Nephron progenitor cell (in vitro differentiated cells): ENCODE measurements at places on chromosomes 13 and 19.
A peak's percentile ranks its signal among the peaks of the same experiment; 100 is the strongest.

DNA sequence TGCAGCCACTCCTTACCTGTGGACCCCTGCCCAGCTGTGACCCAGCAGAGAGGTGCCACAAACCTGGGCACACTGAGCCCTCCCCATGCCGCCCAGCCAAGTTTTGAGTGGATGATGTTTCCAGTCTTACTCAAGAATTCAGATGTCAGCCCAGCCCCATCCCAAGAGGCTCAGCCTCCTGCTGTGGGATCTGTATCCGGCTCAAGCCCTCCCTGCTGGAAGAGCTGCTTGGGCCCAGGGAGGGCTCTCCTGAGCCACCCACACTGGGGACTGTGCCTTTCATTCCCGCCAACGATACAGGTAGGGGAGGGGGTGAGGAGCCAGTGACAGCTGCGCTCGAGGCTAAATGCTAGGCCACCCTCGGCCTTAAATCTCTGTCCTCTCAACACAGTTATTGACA lies 5.9 kb upstream of the SLC7A9 start:
- DNase-seq, result no peak

GRCh38 chr13:63614874-63615612 lies 2199.4 kb upstream of the PCDH20 start:
- DNase-seq, result no peak

GRCh38 chr13:113585896-113586295 lies 1.3 kb downstream of the TFDP1 start:
- DNase-seq, result no peak

- DNase-seq, result no peak
These were observed 2.3 kb downstream of the ONECUT3 start for GRCh38 chr19:1755467-1756171.

- no peak for DNase-seq
These were observed 101.7 kb downstream of the MIPEP start for GRCh38 chr13:23787464-23787863.

DNA sequence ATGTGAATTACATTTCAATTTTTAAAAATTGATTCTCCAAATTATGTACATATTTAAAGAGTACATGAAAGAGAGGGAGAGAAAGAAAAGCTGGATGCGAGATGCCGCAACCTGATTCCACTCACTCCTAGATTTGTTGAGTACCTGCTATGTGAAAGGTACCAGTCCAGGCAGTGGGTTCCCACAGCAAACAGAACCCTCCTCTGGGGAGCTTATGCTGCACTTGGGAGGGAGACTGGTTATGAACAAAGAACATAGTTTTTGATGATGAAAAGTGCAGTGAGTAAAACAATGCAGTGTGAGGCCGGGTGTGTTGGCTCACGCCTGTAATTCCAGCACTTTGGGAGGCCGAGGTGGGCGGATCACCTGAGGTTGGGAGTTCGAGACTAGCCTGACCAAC lies 43.4 kb downstream of the ACTN4 start:
- no peak for DNase-seq

DNA sequence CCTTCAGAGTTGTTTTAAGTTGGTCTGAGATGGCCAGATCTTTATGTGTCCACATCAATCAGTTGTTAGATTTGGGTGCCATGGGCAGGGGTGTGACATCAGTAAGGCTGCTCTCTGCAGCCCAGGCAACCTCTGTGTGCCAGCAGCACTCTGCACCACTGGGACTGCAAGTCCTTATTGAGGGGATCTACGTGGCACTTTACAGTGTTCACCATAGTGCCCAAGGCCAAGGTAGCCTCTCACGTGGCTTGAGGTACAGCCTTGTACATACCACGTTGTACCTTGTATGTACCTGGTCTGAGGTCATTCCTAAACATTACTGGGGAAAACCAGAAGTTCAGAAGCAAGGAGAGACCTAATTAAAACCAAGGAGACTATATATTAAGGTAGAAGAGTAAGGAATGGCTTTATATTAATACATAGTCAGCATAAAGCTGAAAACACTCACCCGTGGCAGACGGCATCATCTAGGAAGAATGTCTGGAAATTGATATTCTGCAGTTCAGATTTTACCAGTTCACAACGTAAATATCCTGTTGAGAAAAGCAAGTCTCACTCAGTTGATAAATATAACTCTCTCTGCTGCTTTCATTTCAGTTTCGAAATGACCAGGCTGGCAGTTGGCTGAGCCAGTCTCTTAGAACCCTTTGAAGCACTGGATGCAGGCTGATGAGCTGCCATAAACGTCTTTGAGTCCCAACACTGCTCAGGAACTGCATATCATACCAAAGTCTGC lies 128.8 kb downstream of the ZDHHC20 start:
- no peak for DNase-seq

DNA sequence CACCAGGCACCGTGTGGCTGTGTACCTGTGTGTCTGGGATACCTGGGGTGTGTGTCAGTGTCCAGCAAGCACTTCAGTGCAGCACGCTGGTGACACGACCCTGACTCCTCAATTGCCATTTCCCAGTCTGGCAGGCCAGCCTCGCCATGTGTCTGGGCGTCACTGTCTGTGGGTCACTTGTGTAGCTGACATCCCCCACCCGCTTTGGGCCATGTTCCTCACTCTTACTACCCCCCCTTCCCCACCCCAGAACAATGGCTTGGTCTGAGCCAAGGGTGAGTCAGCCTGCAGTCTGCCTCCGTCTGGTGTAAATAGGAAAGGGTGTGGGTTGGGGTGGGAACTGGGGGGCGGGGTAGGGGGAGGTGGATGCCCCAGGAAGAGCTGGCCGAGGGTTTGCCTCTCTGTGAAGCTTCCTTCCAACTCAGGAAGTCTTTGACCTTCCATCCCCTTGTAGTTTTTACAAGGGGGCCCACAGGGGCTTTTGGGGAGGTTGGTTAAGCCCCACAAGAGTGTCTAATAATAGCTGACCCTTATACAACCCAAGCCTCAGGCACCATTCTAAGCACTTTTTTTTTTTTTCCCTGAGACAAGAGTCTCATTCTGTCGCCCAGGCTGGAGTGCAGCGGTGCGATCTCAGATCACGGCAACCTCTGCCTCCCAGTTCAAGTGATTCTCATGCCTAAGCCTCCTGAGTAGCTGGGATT lies 17.6 kb downstream of the NOVA2 start:
- DNase-seq, result no peak

DNA sequence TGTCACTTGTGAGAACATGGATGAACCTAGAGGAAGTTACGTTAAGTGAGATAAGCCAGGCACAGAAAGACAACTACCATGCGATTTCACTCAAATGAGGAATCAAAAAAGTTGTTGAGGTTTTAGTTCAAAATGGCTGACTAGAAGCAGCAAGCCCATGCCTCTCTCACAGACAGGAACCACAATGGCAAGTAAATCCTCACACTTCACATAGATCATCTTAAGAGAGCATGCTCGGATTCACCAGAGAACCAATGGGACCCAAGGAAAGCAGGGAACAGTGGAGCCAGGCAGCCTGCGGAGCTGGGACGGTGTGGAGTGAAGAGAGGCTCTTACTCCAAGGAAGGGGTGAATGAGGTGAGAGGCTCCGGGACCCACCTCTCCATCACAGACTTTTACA lies 581.0 kb downstream of the UQCRFS1 start:
- no peak for DNase-seq

DNA sequence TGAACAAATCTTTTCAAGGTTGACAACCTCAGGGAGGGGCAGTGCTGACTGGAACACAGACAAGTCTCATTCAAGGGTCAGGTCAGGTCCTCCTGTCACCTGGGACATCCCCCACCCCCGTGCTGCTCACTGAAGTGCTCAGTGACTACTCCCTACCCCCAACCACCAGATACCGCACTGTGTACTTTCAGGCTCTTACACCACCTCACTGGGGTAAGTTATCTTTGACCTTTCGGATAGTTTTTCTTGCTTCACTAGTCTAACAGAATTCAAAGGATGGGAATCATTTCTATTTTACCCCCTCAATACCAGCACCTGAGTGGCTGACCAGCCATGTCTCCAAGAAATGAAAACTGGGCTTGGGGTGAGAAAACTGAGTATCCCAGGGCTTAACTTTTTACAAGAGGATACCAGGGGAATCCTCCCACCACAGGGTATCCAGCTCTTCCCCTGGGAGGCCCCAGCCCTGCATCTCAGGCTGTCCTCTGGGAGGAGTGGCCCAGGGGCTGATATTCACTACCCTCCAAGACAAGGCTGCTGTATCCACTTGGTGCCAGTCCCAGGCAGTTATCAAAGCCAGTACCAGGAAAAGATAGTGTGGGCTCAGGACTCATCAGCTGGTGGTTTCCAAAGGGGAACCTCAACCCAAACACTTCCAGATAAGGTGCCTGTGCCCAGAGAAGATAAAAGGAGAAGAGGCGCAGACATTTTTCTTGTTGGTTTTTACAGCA lies 2.1 kb downstream of the ZNF563 start:
- peak; percentile 22 for DNase-seq

DNA sequence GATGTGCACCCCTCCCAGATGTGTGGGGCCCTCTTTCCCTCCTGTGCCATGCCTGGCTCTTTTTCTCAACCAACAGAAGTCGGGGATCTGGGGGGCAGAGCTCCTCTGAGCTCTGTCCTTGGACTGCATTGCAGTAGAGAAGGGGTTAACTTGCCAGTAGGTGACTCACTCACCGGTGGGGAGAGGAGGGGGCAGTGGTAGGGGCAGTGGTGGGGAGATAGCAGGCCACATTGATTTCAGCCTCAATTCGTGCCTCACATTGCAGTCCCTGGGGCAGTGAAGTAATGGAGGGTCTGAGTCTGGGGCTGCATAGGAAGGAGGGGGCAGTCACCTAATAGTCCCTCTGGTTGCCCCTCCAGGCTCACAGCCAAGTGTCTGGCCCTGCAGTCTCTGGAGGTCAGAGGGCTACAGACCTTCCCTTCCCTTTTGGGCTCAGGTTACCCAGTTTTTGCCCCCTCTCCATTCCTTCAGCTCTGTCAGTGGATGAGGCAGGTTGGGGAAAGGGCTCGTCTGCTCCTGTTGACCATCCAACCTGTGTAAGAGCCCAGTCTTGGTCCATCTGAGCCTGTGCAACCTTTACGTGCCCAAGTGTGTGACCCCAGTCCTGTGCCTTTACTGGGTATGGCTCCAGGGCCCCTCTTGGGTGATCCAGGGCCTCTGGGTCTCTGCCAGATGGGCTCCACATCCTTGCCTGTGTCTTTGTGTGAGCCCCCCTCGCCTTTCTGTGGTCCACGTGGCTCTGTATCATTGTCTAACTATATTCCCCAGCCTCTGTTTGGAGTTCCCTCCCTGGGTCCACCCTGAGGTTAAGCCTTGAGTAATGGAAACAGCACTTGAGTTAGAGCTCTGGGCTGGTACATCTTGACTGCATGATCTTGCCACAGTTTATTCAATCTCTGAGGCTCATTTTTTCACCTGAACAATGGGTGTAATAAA lies 13.0 kb downstream of the CIC start:
- DNase-seq, result no peak

- no peak for DNase-seq
These were observed 572.7 kb downstream of the IRS2 start for GRCh38 chr13:109213714-109214113.

DNA sequence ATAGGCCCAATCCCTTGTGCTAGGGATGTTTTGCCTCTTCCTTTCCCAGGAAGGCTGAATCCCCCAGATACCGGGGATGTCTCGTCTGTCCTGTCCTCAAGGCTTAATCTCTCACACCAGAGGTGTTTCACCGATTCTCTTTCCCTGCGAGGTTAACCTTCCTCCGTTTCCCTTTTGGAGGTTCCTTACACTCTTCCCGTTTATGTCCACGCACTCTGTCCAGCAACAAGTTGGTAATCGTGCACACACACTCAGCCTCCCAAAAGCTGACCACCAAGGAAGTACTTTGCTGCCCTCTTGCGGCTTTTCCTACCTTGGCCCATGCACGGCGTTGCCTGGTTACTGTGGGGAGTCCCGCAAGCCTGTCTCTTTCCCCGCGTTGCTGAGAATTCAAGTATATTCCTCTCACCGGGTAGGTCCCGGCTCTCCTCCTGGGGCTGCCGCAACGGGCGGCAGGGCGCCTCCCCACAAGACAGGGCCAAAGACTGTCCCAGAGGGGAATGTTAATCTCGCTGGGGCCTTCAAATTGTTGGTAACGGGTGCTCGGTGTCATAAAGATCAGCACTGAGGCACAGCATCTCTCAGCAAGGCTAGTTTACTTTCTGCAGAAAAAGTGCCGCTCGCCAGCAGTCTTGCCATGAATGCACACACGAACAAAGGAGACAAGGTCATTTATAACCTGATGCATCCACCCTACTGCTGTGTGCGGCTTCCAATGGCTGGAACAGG lies 36.7 kb upstream of the CD177 start:
- DNase-seq, result peak; percentile 40

GRCh38 chr19:2415973-2416319 lies 11.4 kb downstream of the TIMM13 start:
- no peak for DNase-seq

- no peak for DNase-seq
These were observed 246.1 kb downstream of the PCDH17 start for GRCh38 chr13:57877601-57878000.

- no peak for DNase-seq
These were observed 9.2 kb downstream of the KANK3 start for GRCh38 chr19:8333767-8334457.

DNA sequence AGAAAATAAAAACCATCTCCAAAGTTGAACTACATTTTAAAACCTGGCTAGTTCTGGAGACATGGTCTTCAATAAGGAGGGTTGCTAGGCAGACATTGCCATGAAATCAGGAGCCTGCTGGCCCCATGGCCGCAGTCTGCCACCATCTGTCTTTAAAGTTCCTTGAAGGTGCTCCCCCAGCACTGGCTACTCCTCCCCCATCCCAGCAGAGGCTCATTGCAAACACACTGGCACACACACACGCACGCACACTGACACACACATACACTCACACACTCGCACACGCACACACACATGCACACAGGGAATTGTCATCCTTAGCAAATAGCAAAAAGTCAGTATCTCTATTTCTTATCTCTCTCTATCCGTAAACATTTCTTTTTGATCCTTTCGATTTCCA lies 68.4 kb downstream of the ZIC5 start:
- no peak for DNase-seq

DNA sequence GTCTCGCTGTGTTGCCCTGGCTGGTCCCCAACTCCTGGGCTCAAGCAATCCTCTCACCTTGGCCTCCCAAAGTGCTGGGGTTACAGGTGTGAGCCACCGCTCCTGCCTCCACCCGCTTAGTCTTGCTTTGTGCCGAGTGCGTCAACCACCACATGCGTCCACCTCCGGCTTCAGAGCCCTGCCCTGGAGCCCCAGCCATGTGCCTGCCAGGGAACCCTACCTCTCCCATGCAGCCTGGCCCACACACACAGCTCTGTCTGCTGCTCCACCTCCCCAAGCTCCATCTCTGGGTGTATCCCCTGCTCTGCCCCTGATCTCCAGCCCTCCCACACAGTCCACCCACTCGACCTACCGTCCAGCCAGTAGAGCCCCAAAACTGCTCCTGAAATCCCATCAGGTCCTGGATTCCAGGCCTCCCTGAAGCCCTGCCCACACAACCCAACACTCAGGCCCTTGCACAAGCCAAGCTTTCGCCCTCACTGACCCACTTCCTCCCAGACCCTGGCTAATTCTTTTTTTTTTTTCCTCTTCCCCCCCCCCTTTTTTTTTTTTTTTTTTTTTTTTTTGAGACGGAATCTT lies 9.6 kb downstream of the CYP2F1 start:
- DNase-seq, result no peak

DNA sequence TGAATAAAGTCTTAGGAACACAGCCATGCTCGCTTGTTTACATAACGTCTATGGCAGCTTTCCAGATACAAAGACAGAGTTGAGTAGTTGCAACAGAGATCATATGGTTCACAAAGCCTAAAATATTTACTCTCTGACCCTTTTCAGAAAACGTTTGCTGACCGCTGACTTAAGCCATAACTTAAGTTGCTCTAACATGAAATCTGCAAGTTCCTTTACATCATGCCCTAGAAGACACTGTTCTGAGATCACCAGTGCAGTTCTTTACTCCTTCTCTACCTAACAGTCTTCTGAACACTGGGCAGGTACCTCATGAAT lies 166.4 kb downstream of the DCLK1 start:
- DNase-seq, result no peak

- no peak for DNase-seq
These were observed at the start of gene ADGRE1 for GRCh38 chr19:6887316-6887715. ADGRE1 (plus strand) TSS chr19:6887579; CDS start chr19:6887609, 30 bp downstream.
